ENCODE measurements at places on chromosomes 1 and 21.

DNA sequence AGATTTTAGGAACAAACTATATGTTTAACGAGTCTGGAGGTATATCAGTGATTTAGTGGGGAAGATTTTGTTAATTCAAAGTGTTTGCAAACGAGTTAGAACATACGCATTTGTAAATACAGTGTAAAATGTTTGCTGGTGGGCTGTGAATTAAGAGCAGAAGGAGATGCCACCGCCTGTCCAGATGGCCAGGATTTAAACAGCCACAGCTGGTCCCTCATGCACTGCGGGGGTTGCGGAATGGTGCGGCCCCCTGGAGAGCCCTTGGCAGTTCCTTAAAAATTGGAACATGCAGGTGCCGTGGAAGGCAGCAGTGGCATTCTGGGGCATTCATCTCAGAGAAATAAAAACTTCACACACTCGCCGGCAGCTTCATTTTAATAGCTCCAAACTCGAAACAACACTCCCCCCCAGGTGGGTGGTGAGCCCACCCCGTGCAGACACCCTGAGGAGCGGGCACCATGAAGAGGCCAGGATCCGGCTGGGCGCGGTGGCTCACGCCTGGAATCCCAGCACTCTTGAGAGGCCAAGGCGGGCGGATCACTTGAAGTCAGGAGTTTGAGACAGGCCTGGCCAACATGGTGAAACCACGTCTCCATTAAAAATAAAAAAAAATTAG is 3.5 kb upstream of the C1orf159 start:
- no peak for DNase-seq

- no peak for DNase-seq
These were observed 796 bp downstream of the S100A7 start for GRCh38 chr1:153459655-153460054.

GRCh38 chr1:151970128-151970527 is 23.5 kb downstream of the S100A10 start:
- DNase-seq, result no peak

GRCh38 chr1:92713939-92714338 is 71.0 kb downstream of the EVI5 start:
- no peak for DNase-seq

DNA sequence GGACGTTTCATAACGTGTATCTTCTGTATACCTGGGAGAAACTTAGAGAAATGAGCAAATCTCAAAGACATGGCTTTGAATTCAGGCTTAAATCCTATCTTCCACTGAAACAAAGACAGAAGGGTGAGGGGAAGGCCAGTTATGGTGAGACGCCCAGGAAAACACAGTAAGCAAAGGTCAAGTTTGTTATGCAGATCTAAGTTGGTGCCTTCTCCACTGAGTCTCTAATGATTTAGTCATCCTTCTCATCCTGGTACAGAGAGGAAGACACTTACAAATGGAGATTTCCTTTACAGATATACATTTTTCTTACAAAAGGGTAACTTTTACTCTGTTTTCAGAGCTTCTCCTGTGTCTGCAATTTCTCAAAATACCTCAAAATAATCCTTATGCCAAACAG is 64.4 kb downstream of the MAP3K7CL start:
- no peak for DNase-seq

GRCh38 chr1:38814984-38815464 is 44.5 kb downstream of the RRAGC start:
- no peak for DNase-seq

- no peak for DNase-seq
These were observed 179.1 kb downstream of the PSMG1 start for GRCh38 chr21:39003982-39004633.

DNA sequence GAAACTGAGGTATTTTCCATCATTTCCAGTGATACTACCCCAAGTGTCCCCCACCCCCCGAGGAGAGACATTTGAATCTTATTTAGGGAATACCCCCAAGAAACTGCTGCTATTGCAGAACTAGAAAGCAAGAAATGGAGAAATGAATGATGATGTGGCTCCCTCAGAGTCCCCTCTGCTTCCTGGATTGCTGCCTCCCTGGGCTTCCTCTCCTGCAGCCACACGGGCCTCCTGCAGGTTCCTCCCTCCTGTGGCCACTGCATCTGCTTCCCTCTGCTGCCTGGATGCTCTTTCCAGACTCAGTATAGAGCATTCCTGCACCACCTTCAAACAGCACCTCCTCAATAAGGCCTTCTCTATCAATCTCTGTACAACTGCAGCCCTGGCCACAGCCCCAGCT is 69.3 kb downstream of the SLC25A24 start:
- no peak for DNase-seq

GRCh38 chr1:83796409-83796808 is 202.5 kb downstream of the TTLL7 start:
- DNase-seq, result no peak

DNA sequence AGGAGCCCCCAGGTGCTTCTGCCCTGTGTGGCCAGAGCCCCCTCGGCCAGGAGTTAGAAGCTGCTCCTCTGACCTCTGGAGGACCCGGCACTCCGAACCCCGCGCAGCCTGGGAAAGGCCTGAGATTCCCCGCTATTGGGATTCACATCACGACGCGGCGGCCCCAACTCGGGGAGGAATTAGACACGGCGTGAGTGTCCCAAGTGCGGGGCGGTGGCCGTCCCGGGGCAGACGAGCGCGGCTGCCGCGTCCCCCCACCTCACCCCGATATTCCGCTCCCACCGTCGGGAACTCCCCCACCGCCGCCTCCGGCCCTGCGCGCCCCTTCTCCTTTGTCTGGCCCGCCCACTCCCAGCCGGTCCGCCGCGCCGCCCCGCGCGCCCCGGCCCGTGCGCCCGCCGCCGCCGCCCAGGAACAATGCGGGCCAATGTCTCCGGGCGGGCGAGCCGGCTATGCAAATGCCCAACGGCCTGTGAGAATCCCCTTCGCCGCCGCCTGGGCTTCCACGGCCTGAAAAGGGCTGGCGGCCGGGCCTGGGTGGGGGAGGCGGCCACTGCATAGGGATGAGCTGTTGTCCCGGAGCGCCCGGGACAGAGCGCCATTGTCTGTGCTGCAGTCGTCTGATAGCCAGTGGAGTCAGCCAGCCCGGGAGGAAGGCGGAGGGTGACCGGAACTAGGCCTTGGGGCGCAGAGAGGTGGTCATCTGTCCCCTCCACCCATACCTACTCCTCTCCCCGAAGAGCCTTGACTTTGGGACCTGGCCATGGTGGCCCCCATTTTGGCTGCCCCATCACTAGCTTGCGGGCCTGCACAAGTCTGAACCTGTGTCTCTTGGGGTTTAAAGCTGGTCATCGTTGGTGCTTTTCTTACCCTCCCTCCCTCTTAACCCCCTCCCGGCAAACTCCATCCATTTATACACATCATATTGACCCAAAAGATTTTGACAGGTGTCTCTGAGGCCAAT is 19.4 kb downstream of the RHBG start:
- DNase-seq, result no peak

DNA sequence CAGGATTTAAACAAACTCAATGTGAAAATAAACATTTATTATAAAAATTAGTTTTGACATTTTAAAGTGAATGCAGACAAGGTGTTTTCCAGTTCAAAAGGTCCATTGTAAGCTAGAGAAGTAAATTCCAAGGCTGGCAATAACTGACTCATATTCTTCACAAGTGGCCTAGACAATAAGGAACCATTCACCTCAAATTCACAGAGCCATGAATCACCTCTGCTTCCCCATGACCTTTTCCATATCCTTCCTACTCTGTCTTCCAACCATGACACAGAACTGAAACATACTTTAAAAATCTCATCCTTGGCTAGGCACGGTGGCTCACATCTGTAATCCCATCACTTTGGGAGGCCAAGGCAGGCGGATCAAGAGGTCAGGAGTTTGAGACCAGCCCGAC is 24.8 kb downstream of the F11R start:
- DNase-seq, result no peak

DNA sequence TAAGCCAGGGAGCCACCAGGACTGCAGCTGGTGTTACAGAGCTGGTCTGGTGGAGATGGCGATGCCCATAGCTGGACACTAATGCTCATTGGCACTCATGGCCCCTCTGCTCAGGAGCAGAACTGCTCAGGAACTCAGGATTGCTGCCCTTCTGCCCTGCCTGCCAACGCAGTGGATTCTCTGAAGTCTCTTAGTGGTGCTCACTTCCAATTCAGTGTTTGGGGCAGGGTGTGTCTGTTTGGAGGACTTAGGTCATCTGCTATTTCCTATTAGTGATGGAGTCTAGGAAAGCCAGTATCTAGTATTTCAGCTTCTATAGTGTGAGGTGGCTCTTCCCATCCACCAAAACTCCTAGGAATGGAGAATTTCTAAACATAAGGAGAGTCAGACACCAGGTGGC is 29.1 kb downstream of the S100A10 start:
- DNase-seq, result no peak

- no peak for DNase-seq
These were observed 93.8 kb downstream of the PLPPR5 start for GRCh38 chr1:98910827-98911226.

- DNase-seq, result no peak
These were observed 64.7 kb downstream of the SNRPE start for GRCh38 chr1:203926025-203926540.

DNA sequence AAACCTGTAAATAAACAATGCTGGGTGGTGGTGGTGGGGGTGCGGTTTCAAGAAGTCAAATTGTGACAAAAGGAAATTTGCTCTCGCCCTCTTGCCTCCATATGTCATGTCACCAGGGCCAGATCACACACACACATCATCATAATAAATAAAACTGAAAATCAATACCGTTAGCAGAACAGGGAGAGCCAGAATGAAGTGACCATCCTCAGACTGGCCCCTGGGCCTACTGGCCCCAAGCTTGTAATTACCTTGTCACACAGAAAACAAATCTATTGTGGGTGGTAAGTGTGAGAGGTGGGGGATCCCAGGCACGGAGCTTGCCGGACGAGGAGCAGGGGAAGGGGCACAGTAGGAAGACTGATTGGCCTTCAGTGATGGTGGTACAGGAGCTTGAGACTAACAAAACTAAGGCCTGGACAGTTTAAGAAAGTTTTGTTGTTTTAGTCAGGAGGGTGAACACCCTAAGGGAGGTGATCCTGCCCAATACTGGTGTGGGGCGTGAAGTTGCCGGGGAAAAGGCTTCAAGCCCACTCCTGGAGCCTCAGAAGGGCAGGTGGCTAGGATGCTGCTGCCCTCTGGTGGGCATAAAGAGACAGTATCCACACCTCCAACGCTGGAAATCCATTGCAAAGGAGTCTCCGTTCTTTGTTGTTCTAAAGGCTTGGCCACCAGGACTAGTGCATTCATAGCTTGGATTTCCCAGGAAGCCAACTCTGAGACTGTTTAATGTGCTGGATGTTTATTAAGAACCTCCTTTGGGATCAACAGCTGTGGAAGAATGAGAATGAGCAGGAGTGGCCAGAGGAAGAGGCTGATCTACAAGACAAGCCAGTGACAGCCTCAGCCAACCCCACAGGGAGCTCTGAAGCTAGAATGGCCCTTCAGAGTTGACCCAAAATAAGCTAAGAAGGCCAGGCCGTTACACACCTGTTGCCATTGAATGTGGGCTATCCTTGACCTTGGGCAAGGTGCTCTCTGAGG is 8.1 kb upstream of the C1orf216 start:
- DNase-seq, result no peak

- DNase-seq, result no peak
These were observed 212.6 kb upstream of the VAMP3 start for GRCh38 chr1:7558481-7558880.

- DNase-seq, result no peak
These were observed 7.5 kb upstream of the PSEN2 start for GRCh38 chr1:226862890-226863289.

DNA sequence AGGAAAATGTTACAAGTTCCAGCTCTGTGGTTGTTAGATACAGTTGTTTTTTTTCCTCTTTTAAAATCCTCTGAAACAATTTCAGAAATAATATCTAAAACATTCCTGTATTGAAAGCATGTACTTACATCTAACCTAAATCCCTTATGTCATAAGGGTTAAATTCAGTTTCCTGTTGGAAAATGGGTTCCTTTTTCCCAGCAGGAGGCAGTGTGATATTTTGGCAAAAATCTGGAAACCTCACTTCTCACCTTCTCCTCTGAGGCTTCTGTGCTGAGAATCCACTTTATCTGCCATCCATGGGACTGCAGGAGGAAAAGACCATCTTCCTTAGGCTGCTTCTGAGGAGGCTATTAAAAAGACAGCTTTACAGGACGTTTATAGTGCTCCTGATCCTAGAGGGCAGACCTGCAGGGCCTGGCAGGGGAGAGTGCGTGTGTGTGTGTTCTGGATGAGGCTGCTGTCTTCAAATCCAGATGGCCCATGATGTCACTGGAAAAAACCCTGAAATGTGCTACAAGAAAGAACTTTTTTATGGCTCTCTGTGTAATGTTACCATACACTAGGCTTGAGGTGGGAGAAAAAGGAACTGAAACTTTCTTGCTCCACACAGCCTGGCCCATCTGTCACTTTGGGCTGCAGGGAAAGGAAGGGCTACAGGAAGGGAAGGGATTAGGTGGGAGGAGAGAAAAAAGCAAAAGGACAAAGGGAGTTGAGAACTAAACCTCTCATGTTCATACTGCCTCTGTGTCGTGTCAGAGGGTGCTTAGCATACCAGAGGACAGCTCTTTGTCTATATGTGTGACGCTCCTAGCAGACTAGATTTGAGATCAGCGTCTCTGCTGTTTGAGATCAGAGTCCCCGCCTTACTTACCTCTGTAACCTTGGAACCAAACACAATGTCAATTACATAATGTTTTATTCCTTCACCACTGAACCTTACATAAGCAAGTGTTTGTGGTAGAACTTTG is 379.2 kb upstream of the SPAG17 start:
- DNase-seq, result no peak

DNA sequence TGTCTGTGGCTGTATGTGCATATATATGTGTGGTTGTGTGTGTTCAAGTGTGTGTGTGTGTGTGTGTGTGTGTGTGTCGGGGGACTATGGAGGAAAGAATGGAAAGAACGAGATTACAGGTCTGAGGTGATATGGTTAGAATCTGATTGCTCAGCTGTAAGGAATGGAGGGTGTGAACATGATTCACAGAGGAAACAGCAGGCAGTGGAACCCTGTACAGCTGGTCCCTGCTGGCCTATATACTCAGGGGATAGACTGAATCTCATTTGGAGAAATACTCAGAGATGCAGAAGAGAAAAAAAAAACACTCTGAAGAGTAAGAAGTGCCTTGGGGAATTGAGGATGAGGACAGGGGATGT is 180.1 kb upstream of the ESRRG start:
- no peak for DNase-seq

GRCh38 chr1:56056438-56057287 is 522.7 kb downstream of the PLPP3 start:
- DNase-seq, result no peak

- DNase-seq, result no peak
These were observed 145.2 kb upstream of the SNX7 start for GRCh38 chr1:98516306-98516705.

DNA sequence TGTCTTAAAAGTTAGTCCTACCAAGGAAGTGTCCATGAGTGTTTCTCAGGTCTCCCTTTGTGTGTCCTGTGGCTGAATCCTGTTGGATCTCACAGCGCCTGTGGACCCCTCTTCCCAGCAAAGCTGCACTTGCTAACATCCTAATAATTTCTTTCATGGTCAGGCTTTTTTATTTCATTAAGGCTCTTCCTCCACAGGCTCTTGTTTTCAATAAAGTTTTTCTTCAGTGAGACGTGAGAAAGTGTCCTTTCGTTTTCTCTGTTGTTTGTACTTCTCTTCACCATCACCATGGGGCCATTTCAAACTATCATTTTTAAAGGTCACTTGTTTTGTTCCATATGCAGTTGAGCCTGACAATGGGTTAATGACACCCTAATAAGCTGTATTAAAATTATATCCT is 231.5 kb downstream of the LMO4 start:
- DNase-seq, result no peak

All from esophagus squamous epithelium (tissue), 5 donors.